ENCODE measurements at places on chromosomes 12 and 14. TPM values are rescaled to one million over a fixed set of nuclear protein-coding genes. Genes with fewer than 3 reads are reported as not detected.

The RIMBP2 gene
- total RNA-seq: 8.2 TPM

DNA sequence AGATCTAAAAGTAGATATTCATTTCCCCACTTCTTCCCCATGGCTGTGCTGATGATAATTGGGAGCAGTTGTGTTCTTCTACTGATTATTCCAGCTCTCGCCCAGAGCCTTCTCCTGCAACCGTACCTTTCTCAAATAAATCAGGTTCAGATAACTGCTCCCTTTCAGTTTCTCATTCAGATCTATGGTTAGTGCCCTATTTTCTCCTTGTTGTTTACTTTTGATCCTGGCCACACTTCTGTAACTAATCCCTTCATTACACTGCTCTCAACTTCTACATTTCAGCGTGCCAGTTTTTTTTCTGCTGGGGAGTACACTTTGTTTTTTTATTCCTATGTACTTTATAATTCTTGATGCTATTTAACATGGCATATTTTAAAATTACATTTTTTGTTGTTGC, 2.8 kb upstream of the STRAP start:
- no peak for DNase-seq

DNA sequence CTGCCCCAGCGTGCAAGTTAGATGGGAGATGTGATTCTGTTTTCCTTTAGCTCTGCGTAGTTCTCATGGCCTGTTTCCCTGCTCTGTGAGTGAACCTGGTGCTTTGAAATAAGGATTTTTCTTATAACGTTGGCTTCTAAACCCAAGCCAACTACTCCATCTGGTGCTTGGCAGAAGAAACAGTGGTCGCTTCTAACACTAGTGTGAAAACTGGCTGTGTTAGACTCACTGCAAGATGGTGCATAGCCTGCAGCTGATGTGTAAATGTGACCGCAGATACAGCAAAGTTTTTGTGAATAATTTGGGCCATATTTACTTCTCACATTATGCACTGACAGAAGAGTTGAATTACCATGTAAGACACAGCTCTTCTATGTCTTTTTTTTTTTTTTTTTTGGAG, 12.2 kb downstream of the GTF2H3 start:
- DNase-seq: no peak

DNA sequence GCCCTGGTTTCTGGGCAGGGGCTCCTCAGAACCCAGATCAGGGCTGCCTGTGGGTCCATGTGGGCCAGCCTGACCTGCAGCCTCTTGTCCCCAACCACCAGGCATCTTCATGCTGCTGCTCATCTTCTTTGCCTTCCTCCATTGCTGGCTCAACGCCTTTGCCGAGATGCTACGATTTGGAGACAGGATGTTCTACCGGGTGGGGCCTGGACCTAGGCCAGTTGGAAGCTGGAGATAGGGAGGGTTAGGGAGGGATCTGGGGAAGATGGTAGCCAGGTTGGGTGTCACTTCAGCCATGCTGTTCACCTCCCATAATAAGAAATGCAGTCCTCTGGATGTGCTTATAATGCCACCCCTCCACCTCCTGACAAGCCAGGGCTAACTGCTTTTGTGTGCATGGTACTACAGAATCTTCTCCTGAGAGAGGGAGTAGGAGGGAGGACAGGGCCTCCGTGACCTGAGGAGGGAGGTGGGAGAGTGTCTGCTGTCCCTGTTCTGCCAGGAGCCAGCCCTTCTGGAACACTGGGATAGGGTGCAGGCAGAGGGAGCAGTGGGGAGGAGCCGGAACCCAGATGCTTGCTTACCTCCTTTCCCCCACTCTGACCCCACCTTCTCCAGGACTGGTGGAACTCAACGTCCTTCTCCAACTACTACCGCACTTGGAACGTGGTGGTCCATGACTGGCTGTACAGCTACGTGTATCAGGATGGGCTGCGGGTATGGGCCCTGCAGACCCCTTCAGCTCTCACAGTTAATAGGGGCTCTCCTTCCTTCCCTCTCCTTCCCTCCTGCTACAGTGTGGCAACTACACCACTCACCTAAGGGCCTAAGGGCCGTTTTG, 17.6 kb downstream of the SOAT2 start:
- DNase-seq: no peak

DNA sequence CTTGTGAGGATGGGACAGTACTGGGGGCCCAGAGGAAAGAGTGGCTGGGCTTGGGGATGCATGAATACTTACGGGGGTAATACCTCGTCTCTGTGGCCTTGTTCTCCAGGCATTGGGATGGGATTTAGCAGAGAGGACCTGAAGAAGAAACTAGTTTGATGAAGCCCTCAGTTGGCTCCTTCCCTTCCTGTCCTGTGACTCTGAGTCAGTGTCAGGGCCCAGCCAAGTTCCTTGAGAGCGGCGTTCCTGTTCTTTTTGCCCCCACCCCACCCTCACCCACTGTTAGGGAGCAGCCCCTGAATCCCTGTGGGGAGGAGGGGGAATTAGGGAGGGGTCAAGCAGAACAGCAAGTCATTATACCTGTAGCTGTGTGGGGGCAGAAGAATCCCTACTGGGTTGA, 5.2 kb upstream of the LRP1-AS start:
- peak; percentile 75 for DNase-seq

All from uterus (tissue), 4 donors.